CD14-positive monocyte (primary cell): ENCODE measurements at places on chromosomes 16 and 17.

- no peak for DNase-seq
Measured at GRCh38 chr17:19787733-19788357, 39.7 kb upstream of the ALDH3A1 start.

DNA sequence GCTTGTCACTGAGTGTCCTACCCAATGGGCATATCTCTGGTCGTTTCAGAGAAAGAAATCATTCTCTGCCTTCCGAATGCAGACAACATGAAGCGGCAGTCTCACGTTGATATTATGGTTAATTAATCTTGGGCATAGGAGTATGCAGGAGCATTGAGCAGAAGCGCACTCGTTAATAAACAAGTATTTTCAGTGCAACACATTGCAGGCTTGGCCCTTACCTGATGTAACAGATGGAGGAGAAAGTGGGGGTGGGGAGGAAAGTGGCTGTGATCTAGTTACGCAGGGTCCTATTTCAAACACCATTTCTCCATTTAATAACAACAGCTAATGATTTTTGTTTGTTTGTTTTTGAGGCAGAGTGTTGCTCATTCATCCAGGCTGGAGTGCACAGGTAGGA lies 414.0 kb upstream of the RBFOX1 start:
- no peak for DNase-seq

DNA sequence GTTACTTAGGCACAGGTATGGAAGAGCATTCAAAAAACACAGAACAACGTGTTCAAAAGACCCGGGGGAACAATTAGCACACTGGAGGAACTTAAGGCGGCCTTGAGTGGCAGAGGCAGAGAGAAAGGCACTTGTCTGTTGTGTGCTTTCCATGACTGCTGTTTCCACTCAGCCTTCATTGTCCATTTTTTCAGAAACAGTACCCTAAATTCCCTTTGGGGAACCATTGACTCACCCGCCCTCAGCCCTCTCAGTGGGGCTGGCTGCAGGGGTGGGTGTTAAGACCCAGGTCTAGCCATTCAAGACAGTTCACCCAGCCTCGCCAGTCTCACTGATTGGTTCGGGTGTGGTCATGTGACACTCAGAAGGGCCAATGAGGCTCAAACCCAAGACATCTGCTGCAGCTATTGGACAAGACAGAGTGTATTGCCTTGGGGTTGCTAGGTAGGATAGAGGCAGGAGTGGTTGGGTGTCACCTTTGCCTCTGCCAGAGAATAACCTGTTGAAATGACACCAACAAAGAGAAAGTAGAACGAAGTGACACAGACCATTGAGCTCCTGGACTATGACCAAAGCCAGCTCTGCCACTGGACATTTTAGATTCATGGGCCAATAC lies 19.6 kb upstream of the CEP20 start:
- DNase-seq, result peak; percentile 5

DNA sequence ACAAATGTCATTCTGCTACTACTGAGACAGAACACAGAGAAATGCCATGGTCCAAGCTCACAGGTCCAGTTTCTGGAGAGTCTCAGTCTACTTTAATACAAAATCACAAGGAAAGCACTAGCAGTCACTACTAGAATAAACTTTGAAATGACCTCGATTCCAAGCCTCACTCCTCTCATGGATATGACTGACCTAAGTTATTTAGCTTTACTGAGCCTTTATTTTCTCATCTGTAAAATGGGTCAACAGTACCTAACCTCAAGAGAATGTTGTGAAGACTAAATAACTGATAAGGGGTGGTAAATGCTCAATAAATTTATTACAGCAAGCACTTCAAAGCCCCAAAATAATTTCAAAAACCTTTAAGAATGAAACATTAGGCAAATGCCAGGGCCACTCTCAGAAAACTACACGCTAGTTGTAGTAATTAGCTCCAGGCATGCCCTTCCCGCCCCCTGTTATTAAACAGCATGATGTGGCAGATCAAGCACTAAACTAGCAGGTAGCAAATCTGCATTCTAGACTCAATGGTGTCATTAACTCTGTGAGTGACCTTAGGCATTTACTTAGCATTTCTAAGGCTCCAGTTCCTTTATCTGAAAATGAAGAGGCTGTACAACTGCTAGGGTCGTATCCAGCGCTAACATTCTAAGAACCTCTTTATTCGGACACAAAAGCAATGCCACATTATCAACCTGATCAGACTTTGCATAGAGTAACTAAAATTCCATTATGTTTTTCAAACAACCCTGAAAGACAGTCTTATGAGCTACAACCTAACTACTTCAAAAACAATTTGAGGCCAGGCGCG lies 8.4 kb downstream of the GSPT1 start:
- no peak for DNase-seq

- DNase-seq, result no peak
Measured at GRCh38 chr17:75475851-75476250, 19.4 kb downstream of the TMEM94 start.

DNA sequence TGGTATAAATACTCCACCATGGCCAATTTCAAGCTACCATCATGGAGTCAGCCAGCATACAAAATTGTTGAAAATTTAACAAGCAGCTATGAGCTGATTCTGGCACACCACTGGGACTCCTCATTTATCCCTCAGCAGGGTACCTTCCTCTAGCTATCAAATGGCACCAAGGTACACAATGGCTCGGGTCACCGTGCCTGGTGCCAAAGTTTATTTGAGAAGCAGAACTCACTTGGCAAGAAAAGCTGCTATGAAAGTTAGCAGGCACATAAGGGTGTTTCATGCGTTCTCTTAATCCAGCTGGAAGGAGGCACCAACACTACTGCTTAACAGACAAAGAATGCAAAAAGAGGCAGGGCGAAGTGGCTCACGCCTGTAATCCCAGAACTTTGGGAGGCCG lies 51.6 kb downstream of the IKZF3 start:
- no peak for DNase-seq

GRCh38 chr17:15278924-15279477 lies 13.9 kb upstream of the PMP22 start:
- no peak for DNase-seq

DNA sequence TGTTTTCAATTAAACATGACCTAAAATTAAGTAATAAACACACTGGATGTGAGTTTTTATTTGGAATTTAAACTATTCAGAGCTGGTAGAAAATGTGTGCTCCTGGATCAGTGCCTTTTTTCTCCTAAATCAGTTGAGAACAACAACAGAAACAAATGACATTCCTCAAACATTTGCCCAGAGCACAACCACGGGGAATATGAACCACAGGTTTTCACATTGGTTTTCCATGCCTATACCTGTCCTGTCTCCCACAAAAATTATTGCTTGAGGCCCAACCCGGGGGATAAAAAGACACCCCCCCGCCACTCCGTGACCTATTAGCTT lies 6.8 kb downstream of the HSBP1 start:
- no peak for DNase-seq

DNA sequence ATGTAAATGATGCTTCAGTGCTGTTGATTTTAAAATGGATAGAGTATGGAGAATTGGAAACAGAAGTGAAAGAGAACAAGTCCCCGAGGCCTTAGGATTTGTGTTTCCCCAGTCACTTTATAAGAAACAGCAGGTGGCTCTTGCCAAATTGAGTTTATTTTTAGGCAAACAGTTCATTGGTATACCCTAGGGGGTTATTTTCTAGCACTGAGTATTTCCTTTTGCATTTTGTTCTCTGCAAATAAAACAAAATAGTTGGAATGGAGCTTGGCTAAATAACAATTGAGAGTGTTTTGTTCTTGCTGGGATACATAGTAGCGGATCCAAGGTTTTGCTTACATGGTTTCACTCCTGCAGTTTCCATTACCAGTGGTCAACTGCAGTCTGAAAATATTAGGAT lies 591.1 kb upstream of the C16orf82 start:
- DNase-seq, result no peak

GRCh38 chr16:31875112-31875803 lies 1.7 kb downstream of the ZNF267 start:
- DNase-seq, result peak; percentile 74

GRCh38 chr16:4018391-4018790 lies 97.9 kb downstream of the ADCY9 start:
- DNase-seq, result peak; percentile 13

- peak; percentile 41 for DNase-seq
Measured at GRCh38 chr16:47142821-47143676, 696 bp downstream of the NETO2 start.

DNA sequence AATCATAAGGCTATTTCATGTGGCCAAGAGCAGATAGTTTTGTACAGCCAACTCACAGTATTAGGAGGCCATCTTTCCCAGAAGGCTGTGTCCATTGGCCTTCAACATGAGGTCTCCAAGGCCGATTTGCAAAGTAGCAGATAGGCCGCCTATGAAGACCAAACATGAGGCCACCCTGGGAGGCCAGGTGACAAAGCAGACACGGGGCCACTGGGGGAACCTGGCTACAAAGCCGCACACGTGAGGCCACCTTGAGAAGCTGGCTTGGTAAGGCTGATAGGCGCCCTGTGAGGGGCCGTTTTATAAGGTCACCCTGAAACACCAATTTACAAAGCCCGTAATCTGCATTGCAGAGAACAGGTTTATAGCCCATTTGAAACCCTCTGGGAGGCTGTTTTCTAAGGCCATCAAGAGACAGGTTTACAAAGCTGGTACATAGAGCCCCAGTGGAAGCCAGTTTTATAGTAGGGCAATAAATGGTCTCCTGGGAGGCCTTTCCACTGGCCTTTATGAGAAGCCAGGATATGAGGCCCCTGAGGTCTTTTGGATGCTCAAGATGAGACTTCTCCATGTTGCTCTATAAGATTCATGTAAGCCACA lies 4.9 kb downstream of the KDM8 start:
- DNase-seq, result no peak
